ENCODE measurements at places on chromosomes 7 and 10. TPM values are rescaled to one million over a fixed set of nuclear protein-coding genes. Genes with fewer than 3 reads are reported as not detected.

DNA sequence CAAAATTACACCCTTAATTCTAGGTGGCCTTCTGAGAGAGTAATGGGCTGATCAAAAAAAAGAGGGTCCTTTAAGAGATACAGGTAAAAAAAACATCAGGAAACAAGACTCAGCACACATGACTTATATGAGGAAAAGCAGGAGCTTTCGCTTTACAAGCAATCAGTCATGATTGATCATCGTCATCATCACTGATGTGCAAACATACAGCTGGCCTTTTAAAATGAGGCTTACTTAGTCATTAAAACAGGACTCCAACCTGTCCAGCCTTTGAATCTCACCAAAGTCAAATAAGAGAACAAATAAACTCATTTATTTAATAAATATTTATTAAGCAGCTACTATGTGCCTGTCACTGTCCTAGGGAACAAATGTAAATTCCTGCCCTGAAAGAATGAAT lies 255.3 kb downstream of the SKAP2 start:
- DNase-seq = no peak
- H3K4me3 ChIP-seq = no peak overlapping the region
- H3K27me3 ChIP-seq = peaks cover 70% of the 10 kb centered on the region
- H3K36me3 ChIP-seq = peaks cover 4% of the 10 kb centered on the region
- no peak overlapping the region for H3K27ac ChIP-seq

- H3K36me3 ChIP-seq = peaks cover 2% of the 10 kb centered on the region
- peaks cover 14% of the 10 kb centered on the region for H3K4me1 ChIP-seq
- H3K4me3 ChIP-seq = no peak overlapping the region
Measured at GRCh38 chr7:2309889-2310331, 4.3 kb downstream of the SNX8 start.

CFAP43 gene
- total RNA-seq = not detected

AGBL3 gene
- 2.4 TPM for total RNA-seq

DNA sequence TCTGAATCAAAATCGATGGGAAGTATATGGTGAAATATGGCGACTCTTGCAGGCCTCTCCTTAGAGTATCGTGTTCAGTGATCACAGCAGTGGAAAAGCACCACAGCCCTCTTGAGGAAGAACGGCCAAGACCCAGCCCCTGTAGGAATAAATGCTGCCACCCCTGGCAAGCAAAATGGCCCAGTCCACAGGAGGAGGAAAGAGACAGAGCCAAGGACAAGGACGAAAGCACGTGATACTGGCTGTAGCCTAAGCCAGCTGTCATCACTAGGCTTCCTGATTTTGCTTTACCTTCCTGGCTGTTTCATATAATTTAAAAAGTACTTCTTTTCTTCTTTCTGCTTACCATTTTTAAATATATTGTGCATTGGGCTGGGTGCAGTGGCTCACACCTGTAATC lies 395.0 kb upstream of the SHH start:
- no peak overlapping the region for H3K4me3 ChIP-seq
- no peak overlapping the region for H3K27ac ChIP-seq
- no peaks in the 10 kb centered on the region for H3K36me3 ChIP-seq
- DNase-seq = no peak

ADAP1 gene
- 15.4 TPM for total RNA-seq

CYP3A5 gene
- not detected for total RNA-seq

- H3K27ac ChIP-seq = no peak overlapping the region
- DNase-seq = no peak
- H3K4me1 ChIP-seq = no peaks in the 10 kb centered on the region
Measured at GRCh38 chr7:131737746-131738465, 181.5 kb upstream of the PODXL start.

GRCh38 chr10:86221442-86222335 lies 144.9 kb downstream of the GRID1 start:
- peaks cover 7% of the 10 kb centered on the region for H3K4me1 ChIP-seq
- no peak overlapping the region for H3K27ac ChIP-seq
- H3K36me3 ChIP-seq = no peaks in the 10 kb centered on the region
- no peak overlapping the region for H3K4me3 ChIP-seq

FFAR4 gene
- not detected for total RNA-seq
